ENCODE measurements at places on chromosomes 13 and 19. TPM values are rescaled to one million over a fixed set of nuclear protein-coding genes. Genes with fewer than 3 reads are reported as not detected.

GRCh38 chr13:34431827-34432581, 510.1 kb upstream of the NBEA start:
- no peaks in the 10 kb centered on the region for H3K27me3 ChIP-seq
- no peaks in the 10 kb centered on the region for H3K4me1 ChIP-seq
- no peak overlapping the region for H3K27ac ChIP-seq
- no peaks in the 10 kb centered on the region for H3K36me3 ChIP-seq

GRCh38 chr13:63381078-63381859, 1965.6 kb upstream of the PCDH20 start:
- no peaks in the 10 kb centered on the region for H3K4me1 ChIP-seq
- DNase-seq, result no peak
- no peak overlapping the region for H3K4me3 ChIP-seq

DNA sequence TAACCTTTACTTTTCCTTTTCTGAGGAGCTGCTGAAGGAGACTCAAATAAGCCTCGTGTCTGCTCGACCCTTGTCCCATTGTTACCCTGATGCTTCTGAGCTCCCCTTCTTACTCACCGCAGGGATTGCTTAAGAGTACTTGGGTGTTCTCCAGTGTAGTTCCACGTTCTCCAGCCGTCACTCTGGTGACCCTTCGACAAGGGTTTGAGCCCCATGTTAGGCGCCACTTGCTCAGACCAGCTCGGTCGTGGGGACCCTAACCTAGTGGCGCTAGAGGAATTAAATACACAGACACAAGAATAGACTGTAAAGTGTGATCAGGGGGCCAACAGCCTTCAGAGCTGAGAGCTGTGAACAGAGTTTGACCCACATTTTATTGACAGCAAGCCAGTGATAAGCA, 10.3 kb downstream of the ZNF480 start:
- H3K27ac ChIP-seq, result no peak overlapping the region
- no peak for DNase-seq
- no peaks in the 10 kb centered on the region for H3K36me3 ChIP-seq
- no peaks in the 10 kb centered on the region for H3K4me1 ChIP-seq
- no peak overlapping the region for H3K4me3 ChIP-seq

GRCh38 chr19:6519289-6519688, 11.5 kb upstream of the TNFSF9 start:
- H3K36me3 ChIP-seq, result peaks cover 22% of the 10 kb centered on the region
- H3K27me3 ChIP-seq, result no peaks in the 10 kb centered on the region
- peaks cover 18% of the 10 kb centered on the region for H3K4me1 ChIP-seq
- H3K4me3 ChIP-seq, result peak overlapping the region; percentile 19
- DNase-seq, result no peak

Gene FGF21
- total RNA-seq, result not detected

- no peak for DNase-seq
- no peaks in the 10 kb centered on the region for H3K36me3 ChIP-seq
- no peak overlapping the region for H3K4me3 ChIP-seq
- H3K4me1 ChIP-seq, result peaks cover 13% of the 10 kb centered on the region
These were observed 15.7 kb upstream of the SCEL start for GRCh38 chr13:77519808-77520207.

- no peak for DNase-seq
- H3K36me3 ChIP-seq, result peaks cover 14% of the 10 kb centered on the region
- peaks cover 8% of the 10 kb centered on the region for H3K4me1 ChIP-seq
- H3K27ac ChIP-seq, result no peak overlapping the region
- no peak overlapping the region for H3K4me3 ChIP-seq
These were observed 4.9 kb upstream of the HAUS5 start for GRCh38 chr19:35607661-35608060.

- no peaks in the 10 kb centered on the region for H3K4me1 ChIP-seq
- no peak for DNase-seq
- no peaks in the 10 kb centered on the region for H3K27me3 ChIP-seq
- no peaks in the 10 kb centered on the region for H3K36me3 ChIP-seq
These were observed 183.9 kb upstream of the SLC10A2 start for GRCh38 chr13:103250071-103250470.

Gene KANK3
- 0.17 TPM for total RNA-seq

Gene FCER2
- not detected for total RNA-seq

GRCh38 chr13:78598966-78599644, 4.2 kb downstream of the POU4F1 start:
- no peak overlapping the region for H3K27ac ChIP-seq
- H3K4me3 ChIP-seq, result no peak overlapping the region
- peaks cover 14% of the 10 kb centered on the region for H3K36me3 ChIP-seq
- H3K27me3 ChIP-seq, result peaks cover 10% of the 10 kb centered on the region
- peaks cover 7% of the 10 kb centered on the region for H3K4me1 ChIP-seq

Gene ONECUT3
- 25.7 TPM for total RNA-seq

DNA sequence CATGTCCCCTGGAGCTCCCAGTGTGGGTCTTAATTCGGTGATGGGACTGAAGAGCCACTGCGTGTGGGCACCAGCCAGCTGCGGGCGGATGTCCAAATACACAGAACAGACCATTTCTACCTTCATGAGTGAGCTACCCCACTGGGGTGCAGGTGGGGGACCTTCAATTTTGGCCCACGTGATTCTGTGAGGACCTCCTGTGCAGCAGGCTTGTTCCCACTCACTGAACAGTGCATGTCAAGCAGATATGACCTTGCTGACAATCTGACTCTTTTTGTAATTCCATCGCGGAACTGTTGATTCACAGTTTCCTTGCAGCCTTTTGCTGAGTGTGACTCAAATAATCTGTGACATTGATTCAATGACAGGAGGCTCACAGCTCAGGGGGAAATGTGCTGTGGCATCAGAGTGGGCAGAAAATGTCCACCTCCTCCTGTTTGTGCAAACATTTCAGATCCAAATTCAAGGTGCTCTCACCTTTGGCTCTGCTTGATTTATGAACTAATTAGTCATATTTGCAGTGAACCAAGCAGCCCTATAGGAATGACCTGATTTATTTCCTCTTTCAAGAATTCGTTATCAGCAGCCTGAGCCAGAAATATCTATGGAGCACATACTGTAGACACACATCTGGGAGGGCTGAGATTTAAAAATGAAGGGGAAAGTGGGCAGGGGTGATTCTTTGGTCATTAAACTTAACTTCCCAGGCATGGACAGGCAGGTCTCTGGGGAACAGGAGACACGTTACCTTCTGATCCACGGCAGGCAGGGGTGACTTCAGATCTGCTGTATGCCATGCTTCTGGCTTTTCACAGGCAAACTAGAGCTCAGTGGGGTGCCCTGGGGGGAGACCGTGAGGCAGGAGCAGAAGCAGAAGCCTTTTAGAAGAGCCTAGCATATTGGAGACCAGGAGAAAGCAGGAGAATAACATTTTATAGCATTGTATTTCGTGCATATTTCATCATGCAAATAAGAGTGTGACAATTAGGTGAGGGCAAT, 170.0 kb upstream of the KL start:
- peaks cover 12% of the 10 kb centered on the region for H3K27me3 ChIP-seq
- H3K4me3 ChIP-seq, result no peak overlapping the region
- no peaks in the 10 kb centered on the region for H3K36me3 ChIP-seq
- no peaks in the 10 kb centered on the region for H3K4me1 ChIP-seq
- DNase-seq, result no peak
- H3K27ac ChIP-seq, result no peak overlapping the region

Gene CCDC8
- not detected for total RNA-seq

GRCh38 chr13:80850771-80851170, 509.8 kb upstream of the SPRY2 start:
- DNase-seq, result no peak
- no peaks in the 10 kb centered on the region for H3K27me3 ChIP-seq
- no peak overlapping the region for H3K27ac ChIP-seq
- H3K4me1 ChIP-seq, result no peaks in the 10 kb centered on the region

DNA sequence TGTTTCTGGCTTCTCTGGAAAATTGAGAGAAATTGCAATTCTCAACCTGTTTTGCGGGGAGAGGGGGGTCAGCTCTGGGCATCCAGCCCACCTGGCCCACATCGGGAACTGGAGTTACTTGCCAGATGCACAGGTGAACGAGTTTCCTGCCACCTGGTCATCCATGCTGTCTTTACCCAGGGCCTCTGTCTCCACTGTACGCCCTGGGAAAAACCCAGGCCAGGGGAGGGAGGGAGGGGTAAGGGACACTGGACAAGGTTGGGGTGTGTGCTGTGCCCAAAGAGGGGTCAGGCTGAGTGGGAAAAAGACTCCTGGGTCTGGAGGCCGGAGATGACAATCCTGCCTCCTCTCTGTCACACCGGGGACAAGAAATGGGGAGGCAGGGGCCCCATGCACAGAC, 307.6 kb downstream of the ZNF536 start:
- DNase-seq, result no peak
- no peak overlapping the region for H3K27ac ChIP-seq
- H3K4me3 ChIP-seq, result no peak overlapping the region
- no peaks in the 10 kb centered on the region for H3K4me1 ChIP-seq
- peaks cover 4% of the 10 kb centered on the region for H3K36me3 ChIP-seq

Gene GDF15
- 56.6 TPM for total RNA-seq

GRCh38 chr13:30576528-30576927, 41.2 kb upstream of the USPL1 start:
- no peaks in the 10 kb centered on the region for H3K27me3 ChIP-seq
- no peaks in the 10 kb centered on the region for H3K36me3 ChIP-seq
- DNase-seq, result no peak

- no peak for DNase-seq
- no peaks in the 10 kb centered on the region for H3K36me3 ChIP-seq
- no peaks in the 10 kb centered on the region for H3K27me3 ChIP-seq
- no peak overlapping the region for H3K4me3 ChIP-seq
- H3K27ac ChIP-seq, result no peak overlapping the region
- H3K4me1 ChIP-seq, result no peaks in the 10 kb centered on the region
These were observed 932.0 kb downstream of the SLITRK6 start for GRCh38 chr13:84867246-84867645.

GRCh38 chr13:113802761-113803160, 43.7 kb downstream of the TMEM255B start:
- no peaks in the 10 kb centered on the region for H3K36me3 ChIP-seq
- H3K4me1 ChIP-seq, result no peaks in the 10 kb centered on the region
- H3K27me3 ChIP-seq, result no peaks in the 10 kb centered on the region
- no peak for DNase-seq

GRCh38 chr13:114057166-114058050, 75.0 kb downstream of the RASA3 start:
- H3K27ac ChIP-seq, result no peak overlapping the region
- H3K36me3 ChIP-seq, result no peaks in the 10 kb centered on the region
- H3K27me3 ChIP-seq, result no peaks in the 10 kb centered on the region
- no peak overlapping the region for H3K4me3 ChIP-seq

DNA sequence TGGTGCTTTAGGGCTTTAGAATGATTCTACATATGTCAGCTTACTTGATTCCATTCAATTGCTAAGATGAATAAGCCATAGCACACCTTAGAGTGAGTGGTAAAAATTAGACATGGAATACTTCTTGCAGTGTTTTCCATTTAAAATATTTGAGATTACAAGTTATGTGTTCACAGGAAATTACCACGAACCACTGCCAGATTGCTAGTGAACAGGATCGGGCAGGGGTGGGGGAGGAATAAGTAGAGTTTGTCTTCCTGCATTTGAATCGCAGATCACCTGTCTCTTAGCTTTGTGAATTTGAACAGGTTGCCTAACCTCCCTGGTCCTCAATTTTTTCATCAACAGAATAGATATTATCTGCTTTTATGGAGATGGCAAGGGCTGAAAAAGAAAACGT, 124.6 kb downstream of the GGACT start:
- DNase-seq, result no peak
- H3K4me3 ChIP-seq, result no peak overlapping the region
- no peaks in the 10 kb centered on the region for H3K27me3 ChIP-seq

Gene HSH2D
- 29.5 TPM for total RNA-seq

- DNase-seq, result no peak
- peak overlapping the region; percentile 78 for H3K27ac ChIP-seq
- no peaks in the 10 kb centered on the region for H3K36me3 ChIP-seq
- no peak overlapping the region for H3K4me3 ChIP-seq
- no peaks in the 10 kb centered on the region for H3K4me1 ChIP-seq
These were observed 87.8 kb downstream of the LMO7 start for GRCh38 chr13:75723901-75724300.

- H3K27ac ChIP-seq, result no peak overlapping the region
- H3K27me3 ChIP-seq, result no peaks in the 10 kb centered on the region
- H3K4me1 ChIP-seq, result peaks cover 21% of the 10 kb centered on the region
- no peak for DNase-seq
- H3K36me3 ChIP-seq, result peaks cover 20% of the 10 kb centered on the region
These were observed 3.0 kb downstream of the CERS4 start for GRCh38 chr19:8212212-8212611.

DNA sequence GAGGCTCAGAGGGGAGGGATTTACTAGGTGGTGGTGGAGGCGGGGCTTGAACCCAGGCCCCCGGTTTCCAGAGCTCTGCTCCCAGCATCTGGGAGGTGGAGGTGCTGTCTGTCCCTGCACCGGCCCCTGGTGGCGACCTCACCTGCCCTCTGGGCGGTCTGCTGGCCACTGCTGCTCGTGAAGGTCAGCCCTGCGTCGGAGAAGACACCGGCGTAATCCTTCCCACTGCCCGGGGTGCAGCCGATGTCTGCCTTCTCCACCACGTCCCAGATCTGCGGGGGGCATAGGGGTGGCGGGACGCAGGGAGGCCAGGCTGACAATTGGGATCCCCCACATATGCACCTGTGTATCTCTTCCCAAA, 12.8 kb downstream of the C3 start:
- no peak overlapping the region for H3K4me3 ChIP-seq
- no peak for DNase-seq
- no peaks in the 10 kb centered on the region for H3K4me1 ChIP-seq
- H3K27me3 ChIP-seq, result no peaks in the 10 kb centered on the region
- no peak overlapping the region for H3K27ac ChIP-seq

Gene RBM42
- 162 TPM for total RNA-seq

Gene TPRX2
- not detected for total RNA-seq

Gene ING1
- 8.9 TPM for total RNA-seq

DNA sequence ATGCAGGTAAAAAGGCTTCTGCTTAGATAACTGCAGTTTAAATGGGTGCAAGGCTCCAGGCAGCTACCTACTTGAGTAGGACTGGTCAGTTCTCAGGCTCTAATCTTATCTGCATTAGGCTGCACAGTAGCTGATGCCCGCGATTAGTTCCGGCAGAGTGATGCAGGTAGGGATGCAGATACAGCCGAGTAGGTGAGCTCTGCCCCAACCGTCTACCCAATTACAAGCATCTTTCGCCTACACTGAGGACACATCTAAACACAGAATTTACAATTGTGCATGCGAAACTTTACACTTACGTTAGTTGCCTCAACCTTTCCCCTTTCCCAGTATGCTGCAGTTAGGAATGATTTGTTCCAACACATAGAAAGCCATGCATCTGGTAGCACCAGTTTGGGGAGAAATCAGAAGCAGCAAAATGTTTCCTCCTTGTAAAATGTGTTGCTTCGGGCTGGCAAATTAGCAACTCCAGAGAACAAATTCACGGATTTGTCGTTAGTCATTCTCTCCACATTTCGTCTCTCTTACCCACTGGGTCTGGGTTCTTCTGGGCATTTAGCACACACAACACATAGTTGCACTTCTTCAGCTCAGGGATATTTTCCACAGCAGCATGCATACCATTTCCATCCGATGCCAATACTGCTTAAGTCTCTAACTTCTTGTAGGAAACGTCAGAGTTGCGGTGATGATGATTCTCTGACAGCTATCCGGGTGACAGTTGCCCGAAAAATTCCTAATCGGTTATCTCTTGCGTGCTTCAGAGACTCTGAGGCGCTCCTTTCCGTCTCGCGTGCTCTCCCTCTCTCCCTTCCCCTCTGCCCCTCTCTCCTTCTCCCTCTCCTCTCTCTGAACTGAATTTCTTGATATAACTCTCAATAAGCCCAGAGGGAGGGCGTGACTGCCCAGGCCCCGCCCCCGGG, at the start of gene PCDH9:
TSS of gene PCDH9 (minus strand) at position 856 of the 923 bp plus-strand sequence. CDS start 1,896 bp downstream, outside the sequence.
- no peaks in the 10 kb centered on the region for H3K27me3 ChIP-seq
- no peak within 1 kb of the TSS for H3K27ac ChIP-seq
- no peak within 1 kb of the TSS for H3K4me3 ChIP-seq
- no peaks in the 10 kb centered on the region for H3K4me1 ChIP-seq
- H3K36me3 ChIP-seq, result peaks cover 7% of the 10 kb centered on the region

- DNase-seq, result no peak
- no peak overlapping the region for H3K4me3 ChIP-seq
- no peaks in the 10 kb centered on the region for H3K36me3 ChIP-seq
- H3K4me1 ChIP-seq, result no peaks in the 10 kb centered on the region
- H3K27me3 ChIP-seq, result no peaks in the 10 kb centered on the region
These were observed 19.9 kb downstream of the ZNF235 start for GRCh38 chr19:44284968-44285367.
